COR-L47 (cell line): ENCODE measurements at places on chromosomes 6 and 20.

- no peak for DNase-seq
Observed at GRCh38 chr6:154951345-154952200, 43.5 kb upstream of the TIAM2 start.

GRCh38 chr20:57881466-57882385, 171.9 kb upstream of the PMEPA1 start:
- no peak for DNase-seq

DNA sequence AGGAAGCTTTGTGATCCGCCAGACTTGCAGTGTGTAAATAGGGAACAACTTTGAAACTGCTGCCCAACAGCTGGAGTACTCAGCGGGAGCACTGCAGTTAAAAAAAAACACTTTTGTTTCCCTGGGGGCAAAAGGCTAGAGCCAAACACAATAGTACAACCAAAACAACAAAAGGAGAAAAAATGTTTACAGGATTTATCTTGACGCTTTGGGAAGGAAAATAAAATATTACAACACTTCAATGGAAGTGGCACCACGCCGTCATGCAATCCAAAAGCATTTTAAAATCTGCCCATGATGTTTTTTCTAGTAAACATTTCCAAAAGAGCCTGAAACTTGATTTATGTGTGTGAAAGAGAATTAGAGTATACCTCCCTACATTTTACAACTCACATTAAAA, 26.0 kb downstream of the PTPRK start:
- DNase-seq: no peak

DNA sequence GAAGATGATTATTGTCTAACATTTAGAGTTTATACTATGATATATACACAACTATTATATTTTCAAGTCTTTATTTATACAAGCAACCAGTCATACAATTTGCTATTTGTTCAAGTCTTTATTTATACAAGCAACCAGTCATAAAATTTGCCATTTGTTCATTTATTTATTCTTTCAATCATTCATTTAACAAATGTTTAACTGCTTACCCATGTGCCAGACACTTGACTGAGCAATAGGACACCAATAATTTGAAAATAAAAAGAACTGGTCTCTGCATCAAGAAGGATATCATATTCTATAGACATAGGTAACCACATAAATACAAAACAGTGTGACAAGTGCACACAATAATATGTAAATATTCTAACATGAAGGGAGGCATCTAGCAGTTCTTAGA, 20.3 kb downstream of the GRIK2 start:
- no peak for DNase-seq

DNA sequence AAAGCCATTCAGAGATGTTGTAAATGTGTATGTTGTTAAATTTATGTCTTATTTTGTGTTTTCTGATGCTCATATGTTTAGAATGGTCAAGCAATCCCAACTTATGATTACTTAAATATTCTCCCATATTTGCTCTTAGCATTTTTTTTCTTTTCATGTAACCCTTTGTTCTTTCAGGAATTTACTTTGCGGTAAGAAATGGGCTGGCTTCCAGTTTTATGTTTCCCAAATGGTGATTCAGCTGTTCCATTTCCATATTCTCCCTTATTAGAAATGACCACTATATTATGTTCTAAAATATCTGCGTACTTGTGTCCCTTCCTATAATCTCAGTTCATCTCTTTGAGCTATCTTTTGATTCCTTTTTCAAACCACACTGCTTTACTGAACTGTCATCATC, 113.7 kb downstream of the CDH26 start:
- DNase-seq: no peak

DNA sequence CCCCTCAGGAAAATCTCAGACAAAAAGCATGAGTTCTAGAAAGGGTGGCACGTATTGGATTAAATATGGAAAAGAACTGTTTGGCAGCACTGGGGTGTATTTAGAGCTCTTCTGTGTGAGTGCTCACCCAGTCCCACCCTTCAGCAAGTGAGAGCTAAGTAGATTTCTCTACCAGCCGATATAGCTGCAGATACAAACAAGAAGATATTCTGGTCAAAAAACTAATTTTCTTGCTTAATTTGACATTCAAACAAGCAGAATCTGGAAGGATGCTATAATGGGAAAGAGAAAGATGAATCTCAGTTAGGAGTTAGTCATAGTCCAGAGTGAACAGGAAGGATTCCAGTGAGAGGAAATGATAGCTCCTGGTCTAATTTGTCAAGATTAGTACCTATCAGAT, 232.1 kb downstream of the TMEM242 start:
- no peak for DNase-seq

- DNase-seq: peak; percentile 13
Observed at GRCh38 chr20:17525650-17526049, 5.5 kb downstream of the BFSP1 start.

GRCh38 chr6:122066200-122066599, 333.3 kb upstream of the HSF2 start:
- no peak for DNase-seq

- DNase-seq: no peak
Observed at GRCh38 chr6:36029464-36029863, 1.9 kb downstream of the MAPK14 start.

GRCh38 chr6:28395918-28396317, 3.6 kb downstream of the ZSCAN12 start:
- no peak for DNase-seq

- no peak for DNase-seq
Observed at GRCh38 chr20:10668677-10669368, 5.0 kb downstream of the JAG1 start.

DNA sequence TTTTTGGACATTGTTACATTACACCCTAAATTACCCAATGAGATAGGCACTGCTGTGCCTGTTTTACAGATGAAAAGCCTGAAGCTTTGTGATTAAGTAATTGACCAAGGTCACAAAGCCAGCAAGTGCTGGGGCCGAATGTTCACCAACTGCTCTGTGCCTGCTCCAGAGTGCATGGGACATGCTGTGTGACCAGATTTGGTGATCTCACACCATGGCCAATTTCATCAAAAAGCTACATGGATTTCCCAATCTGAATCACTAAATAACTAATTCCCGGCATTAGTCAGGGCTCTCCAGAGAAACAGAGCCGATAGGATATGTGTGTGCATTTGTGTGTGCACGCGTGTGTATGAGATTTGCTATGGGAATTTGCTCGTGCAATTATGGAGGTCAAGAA, 228.3 kb upstream of the ECI2 start:
- no peak for DNase-seq

GRCh38 chr6:39310542-39310941, 3.7 kb downstream of the KCNK17 start:
- no peak for DNase-seq

GRCh38 chr20:16293590-16293989, 279.7 kb downstream of the KIF16B start:
- DNase-seq: no peak

DNA sequence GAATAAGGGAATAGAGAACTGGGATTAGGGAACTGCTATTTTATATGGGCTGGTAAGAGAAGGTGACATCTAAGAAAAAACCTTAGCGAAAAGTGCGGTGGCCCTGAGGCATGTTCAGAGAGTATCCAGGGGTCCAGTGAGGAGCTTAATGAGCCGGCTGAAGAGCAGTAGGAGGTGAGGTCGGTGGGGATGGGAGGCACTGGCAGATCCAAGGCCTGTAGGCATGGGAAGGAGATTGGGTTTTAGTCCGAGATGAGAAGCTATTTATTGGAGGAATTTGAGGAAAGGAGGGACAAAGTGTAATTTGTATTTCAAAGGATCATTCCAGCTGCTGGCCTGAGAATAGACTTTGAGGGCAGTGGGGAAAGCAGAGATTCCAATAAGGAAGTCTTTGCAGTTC, 123.8 kb downstream of the QKI start:
- no peak for DNase-seq

DNA sequence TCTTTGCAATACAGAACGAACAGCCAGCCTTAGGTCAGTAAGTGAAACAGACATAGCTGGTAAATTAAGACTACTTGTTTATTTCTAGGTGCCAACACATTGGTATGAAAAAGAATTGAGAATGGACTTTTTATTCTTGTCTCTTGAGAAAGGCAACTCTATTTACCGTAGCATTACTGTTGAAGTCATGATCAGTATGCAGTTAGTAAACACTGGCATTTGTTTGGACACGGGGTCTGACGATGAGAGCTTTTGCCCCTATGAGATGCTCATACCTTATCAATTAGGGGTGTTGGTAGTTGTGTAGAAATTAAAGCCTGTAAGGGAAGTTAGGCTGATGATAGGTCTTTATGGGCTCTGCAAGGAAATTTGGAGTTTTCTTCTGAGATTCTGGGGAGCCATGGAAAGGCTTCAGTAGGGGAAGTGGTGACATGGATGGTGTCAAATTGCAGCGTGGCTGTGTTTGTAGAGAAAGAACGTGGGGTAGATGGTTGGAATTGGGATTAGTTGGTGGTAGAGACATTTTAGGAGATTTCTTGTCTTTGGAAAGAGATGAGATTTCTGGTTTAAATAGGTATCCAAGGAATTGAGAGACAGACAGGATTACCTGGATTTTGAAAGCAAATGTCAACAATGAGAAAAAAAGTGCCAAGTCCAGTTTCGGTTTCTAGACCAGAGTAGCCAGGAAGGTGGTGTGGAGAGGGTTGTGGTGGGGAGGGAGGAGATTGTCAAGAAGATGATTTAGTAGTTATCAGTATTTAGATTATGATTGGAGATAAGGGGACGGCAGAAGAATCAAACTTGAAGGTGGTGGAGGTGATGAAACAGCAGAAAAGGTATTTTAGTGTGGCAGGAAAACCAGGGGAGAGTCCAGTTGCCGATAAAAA, 116.6 kb downstream of the JARID2 start:
- no peak for DNase-seq

DNA sequence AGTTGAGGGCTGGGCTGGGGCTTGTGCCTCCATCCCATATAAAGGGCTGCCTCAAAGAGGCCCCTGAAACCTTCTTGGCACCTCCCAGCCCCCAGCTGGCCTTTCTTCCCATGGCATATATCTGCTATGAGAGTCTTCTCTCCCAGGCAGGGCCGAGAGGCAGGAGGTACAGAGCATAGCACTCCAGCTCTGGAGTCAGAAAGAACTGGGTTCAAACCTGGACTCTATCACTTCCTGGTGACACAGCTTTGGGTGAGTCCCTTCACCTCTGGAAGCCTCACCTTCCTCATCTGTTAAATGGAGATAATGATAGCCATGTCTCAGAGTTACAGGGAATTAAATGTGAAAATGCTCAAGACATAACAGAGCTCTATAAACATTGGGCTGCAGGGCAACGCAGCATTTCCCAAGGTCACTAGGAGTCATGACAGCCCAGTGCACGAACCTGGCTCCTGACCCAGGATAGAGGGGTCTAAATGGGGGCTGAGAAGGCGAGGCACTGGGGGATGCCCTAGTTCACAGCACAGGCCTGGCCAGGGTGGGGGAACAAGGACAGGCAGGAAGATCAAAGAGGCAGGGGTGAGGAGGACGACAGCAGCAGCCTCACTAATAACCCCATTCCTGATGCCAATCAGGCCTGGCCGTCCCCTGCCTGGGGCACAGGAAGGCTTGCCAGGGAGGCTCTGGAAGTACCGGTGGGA, 1.9 kb downstream of the FAM83C start:
- DNase-seq: no peak

GRCh38 chr6:52576054-52576391, 837 bp downstream of the TRAM2 start:
- no peak for DNase-seq
